ENCODE measurements at places on chromosomes 7 and 10. TPM values are rescaled to one million over a fixed set of nuclear protein-coding genes. Genes with fewer than 3 reads are reported as not detected.

The HKDC1 gene
- total RNA-seq, result 7.6 TPM

The DLX6 gene
- total RNA-seq, result 0.17 TPM

The DNAJB6 gene
- total RNA-seq, result 75.4 TPM

The HOXA6 gene
- 8.3 TPM for total RNA-seq

The UPK3B gene
- 0.15 TPM for total RNA-seq

The TAS2R4 gene
- total RNA-seq, result 1.3 TPM

The PPP1R3C gene
- 160 TPM for total RNA-seq

The ANLN gene
- 84.9 TPM for total RNA-seq

The TBC1D12 gene
- 13.6 TPM for total RNA-seq

The PKD2L1 gene
- not detected for total RNA-seq

The MPP7 gene
- 0.38 TPM for total RNA-seq

The CYP3A7 gene
- not detected for total RNA-seq

The PVRIG gene
- not detected for total RNA-seq

The TMEM270 gene
- total RNA-seq, result not detected

The RGR gene
- total RNA-seq, result not detected

The GATA3 gene
- 0.12 TPM for total RNA-seq

The C1QL3 gene
- total RNA-seq, result not detected

The DNAJC12 gene
- 53.7 TPM for total RNA-seq

The INA gene
- total RNA-seq, result not detected

The TEX47 gene
- not detected for total RNA-seq

The DENND2A gene
- 0.09 TPM for total RNA-seq

The ADRB1 gene
- total RNA-seq, result 2.4 TPM

The SH2D4B gene
- not detected for total RNA-seq

The GNAI1 gene
- total RNA-seq, result 26.4 TPM

The TUBAL3 gene
- total RNA-seq, result 1.6 TPM

The MBL2 gene
- not detected for total RNA-seq

The GRID2IP gene
- not detected for total RNA-seq

The RNLS gene
- not detected for total RNA-seq
